PC-9 (cell line): ENCODE measurements at places on chromosomes 6 and 20.

- no peak overlapping the region for H3K27ac ChIP-seq
- H3K36me3 ChIP-seq: no peaks in the 10 kb centered on the region
- H3K4me1 ChIP-seq: no peaks in the 10 kb centered on the region
- H3K4me3 ChIP-seq: no peak overlapping the region
Observed at GRCh38 chr6:76942203-76942966, 520.9 kb downstream of the HTR1B start.

GRCh38 chr6:73978330-73978729 lies 282.3 kb downstream of the CD109 start:
- H3K4me3 ChIP-seq: no peak overlapping the region
- H3K4me1 ChIP-seq: no peaks in the 10 kb centered on the region
- no peak overlapping the region for H3K27ac ChIP-seq
- no peaks in the 10 kb centered on the region for H3K36me3 ChIP-seq

DNA sequence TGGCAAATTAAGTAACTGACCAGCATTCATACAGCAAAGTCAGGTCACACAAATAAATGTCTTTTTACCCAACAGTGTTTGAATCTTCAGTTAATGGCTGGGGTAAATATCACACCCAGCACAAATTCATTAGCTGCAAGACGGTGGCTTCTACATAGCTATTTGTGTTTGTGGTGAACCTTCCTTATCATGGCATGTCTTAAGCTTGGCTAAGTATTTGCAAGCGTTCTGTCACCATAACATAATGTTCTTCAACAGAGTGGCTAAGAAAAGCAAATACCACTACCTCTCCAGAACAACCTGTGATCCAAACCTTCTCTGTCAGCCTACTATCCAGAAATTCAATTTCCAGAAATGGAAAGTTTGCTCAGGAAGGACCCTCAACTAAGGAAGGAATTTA lies 255.6 kb upstream of the TAB2 start:
- no peak overlapping the region for H3K4me3 ChIP-seq
- no peak for DNase-seq
- H3K36me3 ChIP-seq: no peaks in the 10 kb centered on the region
- no peak overlapping the region for H3K27ac ChIP-seq

DNA sequence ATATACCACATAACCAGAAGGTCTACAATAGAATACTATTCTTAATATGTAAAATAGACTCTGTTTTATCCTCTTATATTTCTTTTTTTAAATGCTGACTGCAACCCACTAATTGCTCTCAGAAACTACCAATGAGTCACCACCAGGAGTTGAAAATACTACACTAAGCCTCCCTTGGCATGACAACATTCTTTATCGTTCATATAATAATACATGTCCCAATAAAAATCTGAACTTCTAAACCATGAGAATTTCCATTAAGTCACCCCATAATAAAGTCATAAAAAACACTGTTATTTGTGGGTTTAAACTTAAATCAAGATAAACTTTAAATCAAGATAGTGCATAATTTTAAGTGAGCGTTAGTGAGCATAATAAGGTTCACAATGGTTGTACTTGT lies 4.2 kb downstream of the HACE1 start:
- peaks cover 9% of the 10 kb centered on the region for H3K4me1 ChIP-seq
- no peak overlapping the region for H3K4me3 ChIP-seq
- no peaks in the 10 kb centered on the region for H3K27me3 ChIP-seq
- no peak for DNase-seq
- H3K36me3 ChIP-seq: no peaks in the 10 kb centered on the region
- no peak overlapping the region for H3K27ac ChIP-seq

- no peaks in the 10 kb centered on the region for H3K36me3 ChIP-seq
- H3K27me3 ChIP-seq: peaks cover 16% of the 10 kb centered on the region; the same call in 1 of the 2 replicates
- H3K4me3 ChIP-seq: no peak overlapping the region
Observed at GRCh38 chr6:98821756-98822405, 12.5 kb upstream of the POU3F2 start.
